Testis (tissue), 5 donors: ENCODE measurements at places on chromosomes 4 and X. TPM values are rescaled to one million over a fixed set of nuclear protein-coding genes. Genes with fewer than 3 reads are reported as not detected.
A peak's percentile ranks its signal among the peaks of the same experiment; 100 is the strongest.

DNA sequence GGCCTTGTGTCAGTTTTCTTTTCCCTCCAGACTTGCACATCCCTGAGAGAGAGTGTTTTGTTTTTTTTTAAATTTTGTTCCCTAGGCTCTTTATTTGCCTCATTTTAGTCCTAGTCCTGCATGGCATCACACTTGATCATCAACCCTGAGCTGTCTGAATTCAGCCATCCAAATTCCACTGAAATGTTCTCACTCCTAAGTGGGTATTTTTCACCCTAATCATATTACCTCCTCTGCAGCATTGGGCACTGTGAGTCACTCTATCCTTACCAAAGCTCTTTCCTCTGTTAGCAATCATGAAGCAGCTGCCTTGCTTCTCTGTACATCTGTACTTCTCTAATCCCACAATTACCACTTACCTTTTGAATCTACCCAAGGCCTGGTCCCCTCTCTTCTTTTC is 356.6 kb upstream of the MAGEB2 start:
- H3K4me1 ChIP-seq, result no peaks in the 10 kb centered on the region
- H3K27me3 ChIP-seq, result no peaks in the 10 kb centered on the region
- H3K27ac ChIP-seq, result no peak overlapping the region
- no peak overlapping the region for H3K4me3 ChIP-seq
- no peak for DNase-seq
- H3K36me3 ChIP-seq, result no peaks in the 10 kb centered on the region

- no peak for DNase-seq
- H3K36me3 ChIP-seq, result no peaks in the 10 kb centered on the region
- H3K27me3 ChIP-seq, result no peaks in the 10 kb centered on the region
- no peaks in the 10 kb centered on the region for H3K4me1 ChIP-seq
Observed at GRCh38 chr4:112978691-112979472, 70.6 kb upstream of the ANK2 start.

- H3K4me3 ChIP-seq, result no peak overlapping the region
- no peaks in the 10 kb centered on the region for H3K4me1 ChIP-seq
- no peak overlapping the region for H3K27ac ChIP-seq
- no peaks in the 10 kb centered on the region for H3K27me3 ChIP-seq
Observed at GRCh38 chr4:158458271-158458895, 63.3 kb upstream of the RXFP1 start.

GRCh38 chr4:1109898-1110506 is 3.4 kb downstream of the RNF212 start:
- no peaks in the 10 kb centered on the region for H3K4me1 ChIP-seq
- H3K27ac ChIP-seq, result no peak overlapping the region
- H3K27me3 ChIP-seq, result no peaks in the 10 kb centered on the region
- no peak overlapping the region for H3K4me3 ChIP-seq

- no peak overlapping the region for H3K27ac ChIP-seq
- H3K36me3 ChIP-seq, result no peaks in the 10 kb centered on the region
- H3K27me3 ChIP-seq, result no peaks in the 10 kb centered on the region
- no peak for DNase-seq
Observed at GRCh38 chr4:67725981-67726380, 25.0 kb upstream of the UBA6 start.

- H3K27me3 ChIP-seq, result no peaks in the 10 kb centered on the region
- H3K4me1 ChIP-seq, result peaks cover 3% of the 10 kb centered on the region
- H3K27ac ChIP-seq, result no peak overlapping the region
- no peaks in the 10 kb centered on the region for H3K36me3 ChIP-seq
Observed at GRCh38 chr4:80029364-80029763, 43.7 kb downstream of the ANTXR2 start.

GRCh38 chr4:149409555-149409962 is 406.1 kb downstream of the IQCM start:
- no peak overlapping the region for H3K27ac ChIP-seq
- H3K27me3 ChIP-seq, result no peaks in the 10 kb centered on the region

DNA sequence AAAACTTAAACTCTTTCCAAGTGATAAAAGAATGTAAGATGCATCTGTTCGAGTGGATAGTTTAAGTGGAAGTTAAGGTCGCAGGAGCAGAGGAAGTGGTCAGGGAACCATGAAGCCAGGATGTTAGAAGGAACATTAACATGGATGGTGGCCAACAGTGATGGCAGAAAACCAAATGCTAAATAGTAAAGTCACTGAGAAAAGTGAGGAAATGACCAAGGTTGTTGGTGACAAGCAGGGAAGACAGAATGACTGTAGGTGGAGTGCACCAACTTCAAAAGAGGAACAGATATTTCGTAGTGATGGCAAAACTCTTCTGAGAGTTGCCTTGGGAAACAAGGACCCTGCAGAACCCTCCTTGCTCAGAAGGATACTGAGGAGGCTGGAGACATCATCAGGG is 226.2 kb downstream of the PALLD start:
- H3K36me3 ChIP-seq, result no peaks in the 10 kb centered on the region
- no peak for DNase-seq
- no peaks in the 10 kb centered on the region for H3K27me3 ChIP-seq
- H3K4me1 ChIP-seq, result no peaks in the 10 kb centered on the region
- H3K27ac ChIP-seq, result no peak overlapping the region

- no peak overlapping the region for H3K27ac ChIP-seq
- no peaks in the 10 kb centered on the region for H3K4me1 ChIP-seq
- no peaks in the 10 kb centered on the region for H3K27me3 ChIP-seq
- no peak for DNase-seq
- no peaks in the 10 kb centered on the region for H3K36me3 ChIP-seq
Observed at GRCh38 chr4:24190761-24191695, 301.2 kb upstream of the PPARGC1A start.

DNA sequence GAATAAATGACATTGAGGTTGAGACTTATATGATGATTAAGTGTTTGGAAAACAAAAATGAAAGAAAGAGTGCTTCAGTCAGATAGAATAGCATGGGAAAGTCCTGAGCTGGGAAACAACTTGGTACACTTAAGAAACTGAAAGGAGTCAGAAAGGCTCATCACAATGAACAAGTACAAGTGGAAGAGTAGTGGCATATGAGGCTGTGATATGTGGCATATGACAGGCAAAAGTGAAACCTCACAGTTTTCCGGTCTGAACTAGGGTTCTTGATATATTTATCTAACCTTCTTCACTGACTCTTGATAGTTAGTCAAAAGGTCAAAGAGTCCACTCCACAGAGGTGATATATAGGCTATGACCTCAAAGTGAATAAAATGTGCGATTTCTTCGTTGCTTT is 537.1 kb upstream of the CXorf51A start:
- DNase-seq, result no peak
- H3K4me1 ChIP-seq, result no peaks in the 10 kb centered on the region
- no peaks in the 10 kb centered on the region for H3K36me3 ChIP-seq
- H3K27me3 ChIP-seq, result no peaks in the 10 kb centered on the region

- no peaks in the 10 kb centered on the region for H3K36me3 ChIP-seq
- H3K4me1 ChIP-seq, result no peaks in the 10 kb centered on the region
- H3K27ac ChIP-seq, result no peak overlapping the region
- H3K27me3 ChIP-seq, result no peaks in the 10 kb centered on the region
Observed at GRCh38 chr4:94488670-94489069, 36.9 kb downstream of the PDLIM5 start.

GRCh38 chr4:7062816-7063215 is 5.0 kb downstream of the GRPEL1 start:
- H3K27me3 ChIP-seq, result no peaks in the 10 kb centered on the region
- no peak overlapping the region for H3K4me3 ChIP-seq
- DNase-seq, result no peak
- no peaks in the 10 kb centered on the region for H3K36me3 ChIP-seq

GRCh38 chrX:118627084-118627758 is 100.2 kb upstream of the IL13RA1 start:
- no peak for DNase-seq
- no peak overlapping the region for H3K27ac ChIP-seq
- no peaks in the 10 kb centered on the region for H3K27me3 ChIP-seq

DNA sequence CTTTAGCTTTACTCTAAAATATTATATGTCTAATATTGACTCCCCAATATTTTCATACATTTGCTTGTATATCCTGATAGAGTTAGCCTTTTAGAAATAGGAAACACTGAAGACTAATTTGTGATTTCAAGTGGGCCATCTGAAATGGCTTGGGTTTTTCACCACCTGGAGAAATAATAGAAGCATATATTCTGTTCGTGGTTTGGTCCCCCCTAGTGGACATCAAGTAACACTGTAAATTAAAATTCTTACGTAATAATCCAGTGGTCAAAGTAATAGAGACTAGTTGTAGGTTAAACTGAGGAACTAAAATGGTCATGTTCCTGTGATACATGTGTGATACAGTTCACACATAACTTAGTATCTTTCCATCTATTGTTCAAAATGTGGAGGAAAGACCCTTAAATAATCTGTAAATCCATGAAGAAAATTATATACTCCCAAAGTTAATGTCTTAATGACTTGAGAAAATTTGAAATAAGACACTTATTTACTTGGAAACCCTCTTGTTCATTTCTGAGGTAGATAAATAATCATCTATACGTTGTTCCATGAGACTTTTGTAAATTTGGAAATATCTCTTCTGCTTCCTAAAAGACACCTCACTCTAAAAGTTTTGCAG is 79.8 kb upstream of the SMARCAD1 start:
- DNase-seq, result no peak
- H3K27ac ChIP-seq, result no peak overlapping the region
- no peaks in the 10 kb centered on the region for H3K4me1 ChIP-seq
- no peaks in the 10 kb centered on the region for H3K27me3 ChIP-seq

- no peaks in the 10 kb centered on the region for H3K4me1 ChIP-seq
- DNase-seq, result no peak
- H3K27me3 ChIP-seq, result no peaks in the 10 kb centered on the region
- no peak overlapping the region for H3K27ac ChIP-seq
- no peaks in the 10 kb centered on the region for H3K36me3 ChIP-seq
Observed at GRCh38 chr4:180757927-180758326, 1485.3 kb upstream of the TENM3 start.

DNA sequence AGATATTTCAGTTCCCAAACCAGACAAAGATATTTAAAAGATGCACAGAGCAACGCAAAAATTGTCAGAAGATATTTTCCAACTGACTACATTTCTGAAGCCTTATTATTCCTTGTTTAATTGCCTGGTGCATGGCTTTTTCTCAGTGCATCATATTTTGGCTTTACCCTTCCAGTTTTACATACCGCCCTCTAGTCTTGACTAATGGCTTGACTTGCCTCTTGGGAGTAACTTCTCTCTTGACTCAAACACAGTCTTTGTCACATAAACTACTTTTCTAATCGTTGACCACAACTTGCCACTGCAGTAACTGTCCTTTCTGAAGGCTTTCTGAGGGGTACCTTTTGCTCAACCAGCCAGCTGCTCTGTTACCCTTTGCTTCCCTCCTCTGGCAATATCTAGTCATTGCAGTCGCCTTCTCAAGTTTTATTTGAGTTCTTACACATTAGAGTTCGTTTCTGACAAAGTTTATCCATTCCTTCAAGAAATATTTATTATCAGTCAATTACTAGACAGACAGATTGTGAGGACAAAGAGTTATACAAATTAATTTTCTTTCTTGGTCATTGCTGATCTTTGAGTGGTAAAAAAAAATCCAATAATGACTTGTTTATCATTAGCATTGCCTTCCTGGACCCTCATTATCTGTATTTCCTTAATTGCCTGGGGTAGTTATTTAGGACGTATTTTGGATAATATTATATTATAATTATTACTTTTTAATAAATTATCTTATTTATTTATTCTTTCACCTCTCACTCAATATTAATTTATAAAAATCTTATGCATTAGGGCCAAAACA is 506.9 kb upstream of the PCDH10 start:
- peak; percentile 43 for DNase-seq
- H3K27me3 ChIP-seq, result no peaks in the 10 kb centered on the region

DNA sequence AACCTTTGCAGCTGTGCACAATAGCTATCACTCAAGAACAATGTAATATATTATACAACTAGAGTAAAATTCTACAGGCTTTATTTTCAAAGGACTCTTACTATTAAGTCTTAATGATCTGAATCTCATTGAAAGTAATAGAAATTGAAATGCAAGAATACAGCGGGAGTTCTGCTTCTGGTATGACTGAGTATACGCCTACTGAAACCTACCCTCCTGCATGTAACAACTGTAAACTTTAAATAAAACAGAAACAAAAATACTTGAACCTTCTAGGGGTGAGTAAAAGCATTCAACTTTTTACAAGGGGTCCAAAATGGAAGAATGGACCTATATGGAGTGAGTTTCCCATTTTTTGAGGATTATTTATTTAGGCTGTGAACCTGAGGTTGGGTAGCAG is 13.5 kb downstream of the DCHS2 start:
- H3K36me3 ChIP-seq, result no peaks in the 10 kb centered on the region
- H3K4me1 ChIP-seq, result no peaks in the 10 kb centered on the region
- H3K4me3 ChIP-seq, result no peak overlapping the region
- no peak for DNase-seq

DNA sequence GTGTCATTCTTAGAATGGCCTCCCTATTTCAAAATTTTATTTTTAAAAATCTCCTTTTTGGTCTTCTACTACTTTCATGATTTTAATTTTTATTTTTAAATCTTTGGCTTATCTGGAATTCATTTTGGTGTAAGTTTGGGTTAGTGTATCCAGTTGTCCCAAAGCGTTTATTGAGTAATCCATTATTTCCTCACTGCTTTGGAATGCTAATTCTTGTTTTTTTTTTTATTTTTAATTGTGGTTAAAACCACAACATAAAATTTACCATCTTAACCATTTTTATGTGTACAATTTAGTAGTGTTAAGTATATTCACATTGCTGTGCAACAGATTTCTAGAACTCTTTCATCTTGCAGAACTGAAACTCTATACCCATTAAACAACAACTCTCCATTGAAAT is 8.7 kb downstream of the CITED1 start:
- no peak for DNase-seq
- H3K36me3 ChIP-seq, result no peaks in the 10 kb centered on the region
- no peaks in the 10 kb centered on the region for H3K4me1 ChIP-seq

DNA sequence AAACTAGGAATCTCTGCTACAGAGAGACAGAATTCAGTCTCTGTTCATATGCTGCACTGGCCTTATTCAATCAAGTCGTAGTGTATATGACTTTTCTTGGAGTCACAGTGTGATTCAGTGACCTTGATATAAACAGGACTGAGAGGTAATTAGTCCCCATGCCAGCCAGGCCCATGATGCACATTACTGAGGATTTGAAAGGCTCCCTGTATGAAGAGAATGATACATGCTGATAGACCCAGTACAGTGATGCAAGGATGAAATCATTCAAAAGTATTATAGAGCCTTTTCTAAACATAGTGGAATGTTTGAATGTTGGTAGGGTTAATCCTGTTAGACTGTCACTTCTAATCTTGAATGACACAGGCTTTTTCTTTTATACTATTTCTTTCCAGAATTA is 34.1 kb downstream of the ANXA3 start:
- no peaks in the 10 kb centered on the region for H3K36me3 ChIP-seq
- no peak overlapping the region for H3K4me3 ChIP-seq
- H3K27me3 ChIP-seq, result no peaks in the 10 kb centered on the region
- H3K27ac ChIP-seq, result no peak overlapping the region
- H3K4me1 ChIP-seq, result no peaks in the 10 kb centered on the region
- no peak for DNase-seq

- peak; percentile 75 for DNase-seq
- H3K27ac ChIP-seq, result no peak overlapping the region
- no peaks in the 10 kb centered on the region for H3K27me3 ChIP-seq
- no peak overlapping the region for H3K4me3 ChIP-seq
Observed at GRCh38 chrX:37745354-37745753, 34.5 kb upstream of the CYBB start.

The APLN gene
- total RNA-seq, result 2.8 TPM

The GUCY1B1 gene
- total RNA-seq, result 7.6 TPM

The DOK7 gene
- 29.5 TPM for total RNA-seq

The SPANXA1 gene
- total RNA-seq, result 8.3 TPM

The ZC4H2 gene
- 3.8 TPM for total RNA-seq

The PAGE2B gene
- 33.9 TPM for total RNA-seq

The ADAM29 gene
- total RNA-seq, result 19.9 TPM

The CENPVL3 gene
- 24.6 TPM for total RNA-seq

The APBB2 gene
- total RNA-seq, result 59.8 TPM

The PAGE2 gene
- 31.4 TPM for total RNA-seq

The TBC1D9 gene
- 13.1 TPM for total RNA-seq
